ENCODE measurements at places on chromosomes 3 and 15.

DNA sequence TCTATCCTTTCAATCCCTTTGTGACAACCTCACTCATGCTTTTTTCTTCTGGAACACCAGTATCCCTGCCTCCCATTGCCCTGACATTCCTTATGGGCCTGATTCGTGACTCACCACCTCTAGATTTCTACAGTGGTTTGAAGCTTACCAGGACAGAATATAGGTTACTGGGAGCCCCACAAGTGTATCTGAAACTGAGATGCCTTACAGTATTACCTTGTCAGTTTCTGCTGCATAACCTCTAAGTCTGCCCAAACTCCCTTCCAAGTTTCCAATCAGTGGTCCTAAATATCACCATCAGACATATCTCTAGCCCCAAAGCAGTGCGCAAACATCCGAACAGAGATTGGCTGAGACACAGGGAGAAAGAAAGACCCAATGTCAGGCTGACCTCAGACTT, 5.6 kb downstream of the CPB1 start:
- no peak for DNase-seq

DNA sequence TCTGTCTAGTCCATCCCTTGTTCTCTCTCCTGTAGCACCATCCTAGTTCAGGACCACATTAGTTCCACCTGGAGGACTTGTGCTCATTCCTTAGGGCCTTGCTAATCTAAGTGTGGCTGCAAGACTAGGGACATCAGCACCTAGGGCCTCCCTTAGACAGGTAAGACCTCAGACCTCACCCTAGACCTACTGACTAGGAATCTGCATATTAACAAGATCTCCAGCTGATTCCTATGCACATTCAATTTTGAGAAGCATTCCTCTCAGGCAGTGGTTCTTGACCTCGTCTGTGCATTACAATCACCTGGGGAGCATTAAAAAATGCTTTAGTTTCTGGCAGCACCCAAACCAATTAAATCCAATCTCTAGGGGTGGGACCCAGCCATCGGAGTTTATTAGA, 238.4 kb upstream of the RGMA start:
- no peak for DNase-seq

DNA sequence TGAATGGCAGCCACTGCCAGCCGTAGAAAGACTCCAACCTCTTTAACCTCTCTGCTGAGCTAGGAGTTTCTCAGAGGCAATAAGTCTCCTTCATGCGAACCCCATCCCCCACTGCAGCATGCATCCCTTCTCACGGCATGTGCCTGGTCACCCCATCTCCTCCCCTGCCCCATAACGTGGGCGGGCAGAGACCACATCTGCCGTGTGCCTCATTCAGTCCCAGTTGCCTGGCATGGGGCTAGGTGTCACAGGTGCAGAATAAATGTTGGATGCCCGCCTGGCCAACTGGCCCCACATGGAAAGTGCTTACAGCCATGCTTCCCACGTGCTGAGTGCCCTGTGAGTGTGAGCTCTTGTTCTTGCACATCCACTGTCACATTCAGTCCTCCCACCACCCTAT, 43.5 kb upstream of the NTRK3 start:
- no peak for DNase-seq

DNA sequence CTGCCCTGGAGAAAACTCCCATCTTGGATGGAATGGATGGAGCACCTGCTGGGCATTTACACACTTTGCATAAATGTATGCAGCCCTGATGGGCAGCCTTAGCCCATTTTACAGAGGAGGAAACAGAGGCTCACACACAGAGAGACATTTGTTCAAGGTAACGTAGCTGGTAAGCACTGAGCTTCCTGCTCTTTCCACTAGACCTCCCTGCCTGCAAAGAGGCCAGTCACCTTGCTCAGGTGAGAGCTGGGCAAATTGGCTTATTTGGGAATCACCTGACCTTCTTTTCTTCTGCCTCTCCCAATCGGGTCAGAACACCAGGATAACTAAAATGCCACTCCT, 51.4 kb upstream of the FLNB start:
- no peak for DNase-seq

DNA sequence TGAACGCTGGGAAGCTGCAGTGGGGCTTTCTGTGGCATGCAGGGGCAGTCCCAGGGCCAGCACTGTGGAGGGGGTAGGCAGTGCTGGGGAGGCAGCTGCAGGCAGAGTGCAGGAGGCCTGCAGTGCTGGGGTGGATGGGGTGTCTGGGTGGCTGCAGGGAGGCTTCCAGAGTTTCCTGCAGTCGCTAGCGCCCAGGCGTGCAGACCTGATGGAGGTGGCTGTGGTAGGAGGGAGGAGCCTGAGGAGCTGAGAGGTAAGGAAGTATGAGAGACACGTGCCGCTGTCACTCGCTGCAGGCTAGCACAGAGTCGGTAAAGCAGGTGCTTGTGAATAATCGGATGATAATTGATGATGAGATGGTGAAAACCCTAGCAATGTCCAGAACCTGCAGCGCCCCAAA, 16.3 kb downstream of the SYNM start:
- no peak for DNase-seq

DNA sequence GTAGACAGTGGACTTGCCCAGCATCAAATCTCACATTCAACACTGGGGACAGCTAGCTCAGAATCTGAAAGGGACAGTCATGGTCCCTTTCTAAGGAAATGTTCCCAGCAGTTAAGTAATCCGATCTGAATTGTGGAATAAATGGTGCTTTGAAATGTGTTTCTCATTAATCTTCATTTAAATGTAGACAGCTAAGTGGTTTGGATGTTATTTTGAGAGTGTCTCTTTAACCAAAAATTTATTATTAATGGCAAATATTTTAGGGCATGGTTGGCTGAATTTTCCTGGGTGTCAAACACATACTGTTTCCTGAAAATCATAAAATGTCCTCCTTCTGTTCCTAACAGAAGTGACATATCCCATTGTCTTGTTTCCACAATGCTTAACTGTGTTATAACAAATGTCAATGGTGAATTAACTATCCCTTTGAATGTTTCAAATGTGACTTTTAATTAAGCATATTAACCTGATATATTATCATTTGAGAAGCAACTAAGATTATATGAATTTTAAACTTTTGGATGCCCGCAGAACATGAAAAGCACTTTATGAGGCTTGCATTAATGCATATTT, 210.8 kb downstream of the CHST2 start:
- no peak for DNase-seq

DNA sequence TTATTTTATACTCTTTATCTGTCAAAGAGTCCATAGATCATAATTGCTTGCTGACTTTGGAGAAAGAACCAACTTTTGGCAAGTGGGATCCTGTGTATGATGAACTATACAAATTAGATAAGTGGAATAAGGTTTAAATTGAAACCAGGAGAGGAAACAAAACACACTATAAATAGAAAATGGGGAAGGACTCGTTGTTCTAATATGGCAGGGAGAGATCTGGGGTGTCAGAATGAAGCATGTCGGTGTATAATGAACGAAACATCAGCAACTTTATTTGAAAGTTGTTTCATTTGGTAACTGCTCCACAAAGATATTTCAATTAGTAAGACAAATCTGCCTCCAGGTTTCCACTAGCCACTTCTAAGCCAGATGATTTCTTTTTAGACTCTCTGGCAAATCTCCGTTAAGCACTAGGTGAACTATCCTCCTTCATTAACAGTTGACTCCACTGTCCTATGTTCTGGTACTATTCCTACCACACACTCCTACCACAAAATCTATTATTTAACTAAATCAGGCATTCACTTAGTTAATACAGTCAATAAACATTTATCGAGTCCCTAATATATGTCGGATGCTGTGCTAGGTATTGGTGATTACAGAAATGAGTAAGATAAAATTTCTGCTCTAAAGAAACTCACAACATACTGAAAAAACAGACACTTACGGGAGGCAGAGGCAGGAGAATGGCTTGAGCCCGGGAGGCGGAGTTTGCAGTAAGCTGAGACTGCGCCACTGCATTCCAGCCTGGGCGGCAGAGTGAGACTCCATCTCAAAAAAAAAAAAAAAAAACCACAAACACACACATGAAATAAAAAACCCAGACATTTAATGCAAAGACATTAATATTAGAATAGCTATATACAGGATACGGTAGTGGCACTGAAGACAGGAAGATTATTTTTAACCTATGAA, 20.1 kb downstream of the SLC15A2 start:
- no peak for DNase-seq

- no peak for DNase-seq
Observed at GRCh38 chr3:53073553-53074365, 27.9 kb upstream of the SFMBT1 start.

DNA sequence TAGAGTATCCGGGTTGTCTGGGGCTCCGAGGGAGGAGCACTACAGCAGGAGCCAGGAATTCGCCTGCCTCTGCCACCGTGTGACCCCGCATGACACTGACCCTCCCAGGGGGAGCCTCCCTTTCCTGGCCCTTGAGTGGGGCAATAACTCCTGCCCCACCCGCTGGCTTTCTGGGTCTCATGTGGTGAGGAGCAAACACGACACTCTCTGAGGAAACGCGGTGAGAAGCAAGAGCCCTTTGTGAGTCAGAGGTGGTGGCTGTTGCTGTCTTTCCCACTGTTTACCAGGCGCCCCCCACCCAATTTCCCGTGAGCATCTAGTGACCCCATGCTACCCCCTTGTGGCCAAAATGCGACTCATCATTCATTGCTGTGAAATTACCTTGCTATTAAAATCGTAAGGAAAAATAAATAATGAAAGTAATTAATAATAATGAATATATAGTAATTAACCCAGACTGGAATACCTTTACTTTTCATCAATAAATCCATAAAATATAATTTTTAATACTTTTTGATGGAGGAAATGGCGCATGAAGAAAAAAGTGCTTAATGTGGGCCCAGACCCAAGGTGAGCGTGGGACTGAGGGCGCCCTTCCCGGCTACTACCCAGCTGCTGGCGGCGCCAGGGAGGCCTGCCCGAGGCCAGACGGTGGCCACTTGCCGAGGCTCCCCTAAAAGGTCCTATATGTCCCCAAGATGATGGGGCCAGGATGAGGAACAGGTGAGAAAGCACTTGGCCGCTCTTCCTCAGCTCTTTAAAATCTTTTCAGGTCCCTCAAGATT, 29.3 kb downstream of the CCNL1 start:
- DNase-seq, result peak; percentile 80

GRCh38 chr3:71360764-71361163, 222.8 kb downstream of the FOXP1 start:
- no peak for DNase-seq

- no peak for DNase-seq
Observed at GRCh38 chr3:16807391-16807790, 77.4 kb upstream of the PLCL2 start.

GRCh38 chr15:52378746-52379394, 83.3 kb upstream of the MYO5C start:
- DNase-seq, result no peak

GRCh38 chr3:100040451-100041225, 73.7 kb downstream of the FILIP1L start:
- DNase-seq, result peak; percentile 51

GRCh38 chr3:13053893-13054292, 19.3 kb downstream of the IQSEC1 start:
- no peak for DNase-seq

DNA sequence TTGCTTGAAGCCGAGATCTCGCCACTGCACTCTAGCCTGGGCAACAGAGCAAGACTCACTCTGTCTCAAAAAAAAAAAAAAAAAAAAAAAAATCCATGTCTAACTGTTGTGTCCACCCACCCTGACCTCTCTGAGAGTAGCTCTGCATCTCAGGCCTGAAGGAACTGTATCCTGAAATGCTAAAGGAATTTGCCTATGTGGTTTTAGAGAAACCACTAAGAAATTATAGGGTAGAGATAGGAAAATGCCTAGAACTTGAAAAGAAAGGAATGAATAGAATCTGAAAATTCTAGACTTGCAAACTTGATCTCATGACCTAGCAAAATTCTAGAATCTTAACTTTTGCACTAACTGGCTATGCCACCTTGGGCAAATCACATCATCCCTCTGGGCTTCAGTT, 217.5 kb upstream of the ROPN1 start:
- DNase-seq, result no peak

DNA sequence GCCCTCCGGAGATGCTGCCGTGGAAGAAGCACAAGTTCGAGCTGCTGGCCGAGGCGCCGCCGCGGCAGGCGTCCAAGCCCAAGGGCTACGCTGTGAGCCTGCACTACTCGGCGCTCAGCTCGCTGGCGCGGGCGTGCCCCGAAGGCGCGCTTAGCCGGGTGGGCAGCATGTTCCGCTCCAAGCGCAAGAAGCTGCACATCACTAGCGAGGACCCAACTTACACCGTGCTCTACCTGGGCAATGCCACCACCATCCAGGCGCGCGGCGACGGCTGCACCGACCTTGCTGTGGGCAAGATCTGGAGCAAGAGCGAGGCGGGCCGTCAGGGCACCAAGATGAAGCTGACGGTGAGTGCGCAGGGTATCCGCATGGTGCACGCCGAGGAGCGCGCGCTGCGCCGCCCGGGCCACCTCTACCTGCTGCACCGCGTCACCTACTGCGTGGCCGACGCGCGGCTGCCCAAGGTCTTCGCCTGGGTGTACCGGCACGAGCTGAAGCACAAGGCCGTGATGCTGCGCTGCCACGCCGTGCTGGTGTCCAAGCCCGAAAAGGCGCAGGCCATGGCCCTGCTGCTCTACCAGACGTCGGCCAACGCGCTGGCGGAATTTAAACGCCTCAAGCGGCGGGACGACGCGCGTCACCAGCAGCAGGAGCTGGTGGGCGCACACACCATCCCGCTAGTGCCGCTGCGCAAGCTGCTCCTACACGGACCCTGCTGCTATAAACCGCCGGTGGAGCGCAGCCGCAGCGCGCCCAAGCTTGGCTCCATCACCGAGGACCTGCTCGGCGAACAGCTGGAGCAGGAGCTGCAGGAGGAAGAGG, 1.3 kb downstream of the FAM43A start:
- no peak for DNase-seq

DNA sequence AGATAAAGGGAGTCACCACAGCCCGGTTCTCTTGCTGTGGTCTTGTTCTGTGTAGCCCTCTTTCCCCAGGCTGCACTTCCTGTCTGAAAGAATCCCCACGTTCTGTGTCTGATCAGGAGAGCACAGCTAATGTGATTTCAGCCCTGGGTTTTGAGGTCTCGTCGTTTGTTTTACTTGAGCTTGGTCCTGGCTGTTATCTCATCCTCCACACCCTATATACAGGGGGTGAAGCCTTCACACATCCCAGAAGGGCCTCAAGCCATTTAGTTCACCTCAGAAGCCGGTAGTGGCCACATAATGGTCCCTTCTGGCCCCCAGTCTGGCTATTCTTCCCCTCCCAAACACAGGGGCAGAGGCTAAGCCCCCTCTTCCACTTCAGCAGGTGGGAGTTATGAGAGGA, 115.6 kb downstream of the PDE8A start:
- DNase-seq, result no peak

DNA sequence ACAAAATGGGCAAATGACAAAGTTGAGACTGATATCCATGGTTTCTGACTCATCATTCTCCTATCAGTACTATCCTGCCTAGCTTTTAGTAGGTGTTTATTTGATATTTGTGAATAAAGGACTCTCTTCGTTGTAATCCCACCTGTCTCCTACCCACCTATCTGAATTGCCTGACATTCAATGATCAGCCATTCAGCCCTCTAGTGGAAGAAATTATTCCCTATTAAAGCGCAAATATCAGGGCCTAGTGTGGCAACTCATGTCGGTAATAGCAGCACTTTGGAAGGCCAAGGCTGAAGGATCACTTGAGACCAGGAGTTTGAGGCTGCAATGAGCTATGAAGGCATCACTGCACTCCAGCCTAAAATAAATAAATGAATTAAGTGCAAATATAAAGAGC, 195.7 kb upstream of the SETMAR start:
- no peak for DNase-seq

- no peak for DNase-seq
Observed at GRCh38 chr3:115418583-115418982, 204.7 kb upstream of the GAP43 start.
